Activated CD8-positive, alpha-beta memory T cell treated with anti-CD3 and anti-CD28 coated beads for 1 hour (primary cell): ENCODE measurements at places on chromosomes 1 and 21.

DNA sequence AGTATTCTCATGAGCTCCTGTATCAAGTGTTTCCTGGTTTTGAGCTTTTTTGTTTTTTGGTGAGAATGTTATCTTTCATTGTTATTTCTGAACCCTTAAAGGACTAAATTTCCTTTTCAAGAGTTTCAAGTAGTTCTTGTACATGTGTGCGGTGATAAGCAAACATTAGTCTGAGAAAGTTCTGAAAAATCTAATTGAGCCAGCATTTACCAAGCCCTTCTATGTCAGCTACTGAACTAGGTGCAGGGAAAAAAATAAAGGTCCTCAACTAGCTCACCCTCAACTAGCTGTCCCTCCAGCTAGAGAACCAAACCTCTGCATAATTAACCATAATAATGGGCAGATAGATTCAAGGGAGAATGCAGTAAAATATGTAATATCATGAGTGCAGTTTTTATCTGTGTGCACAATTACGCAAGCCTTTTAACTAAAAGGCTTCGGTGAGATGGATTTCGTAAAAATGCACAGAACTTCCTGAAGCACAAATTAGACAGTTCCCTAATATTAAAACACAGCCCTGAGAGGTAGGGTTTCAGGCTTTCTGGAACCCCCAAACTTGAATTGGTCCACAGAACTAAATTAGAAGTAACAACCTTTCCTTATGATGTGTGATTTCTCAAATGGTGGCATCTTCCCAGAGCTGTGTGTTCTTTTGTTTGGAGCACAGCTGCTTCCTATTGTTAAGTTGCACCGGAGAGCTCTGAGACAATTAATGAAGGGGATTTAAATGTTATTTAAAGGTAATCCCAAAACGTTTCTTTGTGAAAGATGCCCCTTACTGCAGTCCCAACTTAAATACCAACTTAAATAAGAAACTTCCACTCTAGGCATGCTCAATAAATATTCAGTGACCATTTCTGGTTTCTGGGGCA is 165.8 kb downstream of the NFIA start:
- DNase-seq: no peak

- DNase-seq: no peak
Observed at GRCh38 chr1:59511476-59512465, 214.9 kb downstream of the FGGY start.

DNA sequence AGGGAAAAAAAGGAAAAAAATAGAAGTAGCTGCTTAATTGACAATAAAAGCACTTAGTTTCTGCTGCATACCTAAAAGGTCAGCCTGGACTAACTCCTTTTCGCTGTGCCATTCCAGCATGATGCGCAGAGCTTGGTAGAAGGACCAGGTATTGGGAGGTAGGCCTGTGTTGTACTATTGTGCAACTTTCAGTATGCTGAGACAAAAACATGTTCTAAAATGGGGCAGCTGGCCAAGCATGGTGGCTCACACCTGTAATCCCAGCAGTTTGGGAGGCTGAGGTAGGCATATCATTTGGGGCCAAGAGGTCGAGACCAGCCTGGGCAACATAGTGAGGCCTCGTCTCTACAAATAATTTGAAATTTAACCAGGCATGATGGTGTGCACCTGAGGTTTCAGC is 15.0 kb upstream of the SCCPDH start:
- no peak for DNase-seq

DNA sequence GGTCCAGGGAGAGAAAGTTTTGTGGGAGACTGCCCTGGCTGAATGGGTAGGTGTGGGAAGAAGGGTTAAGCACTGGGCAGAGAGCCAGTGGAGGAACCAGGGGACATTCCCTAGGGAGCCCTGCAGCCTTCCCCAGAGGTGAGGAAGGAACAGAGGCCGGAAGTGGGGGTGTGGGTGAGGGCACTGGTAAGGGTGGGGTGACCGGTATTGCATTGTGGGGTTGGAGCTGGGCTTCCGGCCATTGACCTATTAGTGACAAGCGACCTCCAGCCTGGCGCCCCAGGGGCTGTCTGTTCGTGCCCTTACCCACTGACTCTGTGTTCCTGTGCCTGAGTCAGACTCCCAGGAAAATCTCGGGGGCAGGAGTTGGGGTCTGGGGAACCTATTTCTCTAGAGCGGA is 3.5 kb upstream of the TSPAN1 start:
- DNase-seq: no peak

- no peak for DNase-seq
Observed at GRCh38 chr1:26814893-26815292, 11.6 kb upstream of the ZDHHC18 start.

DNA sequence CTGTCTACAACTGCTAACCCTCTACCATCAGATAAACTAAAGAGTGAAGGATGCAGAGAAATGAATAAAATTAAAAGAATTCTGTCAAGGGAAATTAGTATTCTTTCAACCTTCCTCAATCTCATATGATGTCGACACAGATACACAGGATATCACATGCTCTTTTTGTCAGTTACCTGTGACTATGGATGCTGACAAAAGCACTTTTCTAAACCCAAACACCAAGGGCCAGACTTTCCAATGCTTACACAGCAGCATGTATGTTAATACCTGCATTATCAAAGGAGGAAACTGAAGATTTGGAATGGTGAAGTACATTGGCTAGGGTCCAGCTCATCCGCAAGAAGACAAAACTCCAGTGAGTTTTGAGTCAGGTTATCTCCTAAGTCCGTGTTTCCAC is 294.0 kb downstream of the SMYD3 start:
- no peak for DNase-seq

DNA sequence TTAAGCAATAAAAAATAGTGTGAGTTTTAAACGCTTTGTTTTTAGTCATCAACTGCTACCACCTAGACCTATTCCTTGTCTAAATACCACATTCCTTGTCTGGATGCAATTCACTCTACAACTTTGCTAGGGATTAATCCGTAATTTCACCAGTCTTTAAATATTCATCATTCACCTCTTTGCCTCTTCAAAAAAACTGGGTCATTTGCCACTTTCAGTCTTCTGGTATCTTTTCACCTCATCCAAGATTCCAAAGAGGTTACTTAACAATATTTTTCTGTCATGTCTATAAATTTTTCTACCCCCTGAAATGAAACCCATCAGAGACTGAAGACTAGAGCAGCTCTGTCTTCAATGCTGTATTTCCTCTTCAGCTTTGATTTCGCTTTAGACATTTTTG is 9.5 kb downstream of the PALMD start:
- no peak for DNase-seq

DNA sequence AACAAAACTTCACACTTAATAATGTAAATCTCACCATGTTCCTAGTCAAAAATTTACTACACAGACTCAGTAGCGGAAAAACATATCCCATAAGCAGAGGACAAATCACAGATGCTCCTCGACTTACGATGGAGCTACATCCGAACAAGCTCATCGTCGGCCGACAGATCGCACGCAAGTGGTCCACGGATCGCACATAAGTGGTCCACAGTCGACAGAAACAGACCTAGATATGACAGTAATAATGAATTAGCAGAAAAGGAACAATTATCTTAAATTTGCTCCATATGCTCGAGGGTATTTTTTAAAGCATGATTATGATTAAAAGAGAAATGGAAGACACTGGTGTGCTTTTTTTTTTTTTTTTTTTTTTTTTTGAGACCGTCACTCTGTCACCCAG is 36.3 kb downstream of the WDR4 start:
- DNase-seq: no peak

DNA sequence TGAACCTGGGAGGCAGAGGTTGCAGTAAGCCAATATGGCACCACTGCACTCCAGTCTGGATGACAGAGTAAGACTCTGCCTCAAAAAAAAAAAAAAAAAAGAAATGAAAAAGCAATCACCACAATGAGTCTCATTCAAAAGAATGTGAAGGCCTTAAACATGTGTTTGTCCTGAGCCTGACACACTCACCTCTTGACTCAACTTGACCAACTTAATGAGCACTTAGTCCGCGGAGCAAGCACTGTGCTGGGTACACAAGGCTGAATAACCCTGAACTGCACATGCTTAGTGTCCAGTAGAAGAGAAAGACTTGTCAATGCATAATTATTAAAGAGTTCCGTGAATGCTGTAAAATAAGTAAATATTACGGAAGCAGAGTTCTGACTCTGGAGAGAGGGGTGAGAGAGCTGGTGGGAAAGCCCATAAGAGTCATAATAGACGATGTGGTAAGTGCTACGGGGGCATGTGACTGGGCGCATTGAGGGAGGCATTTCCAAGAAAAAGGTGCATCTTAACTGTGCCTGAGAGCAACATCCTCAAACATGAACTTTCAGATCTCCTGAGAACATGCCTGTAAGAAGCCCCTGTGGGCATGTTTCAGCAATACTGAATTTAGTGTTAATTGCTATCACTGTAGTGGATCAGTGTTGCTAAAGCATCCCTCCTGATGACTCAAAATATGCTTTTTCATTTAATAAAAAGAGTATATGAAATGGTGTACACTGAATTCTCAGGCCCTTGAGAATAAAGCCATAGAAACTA is 27.2 kb downstream of the MCOLN2 start:
- DNase-seq: no peak

- no peak for DNase-seq
Observed at GRCh38 chr1:160429702-160430535, 29.6 kb downstream of the VANGL2 start.

GRCh38 chr1:206551986-206552326 is 44.6 kb downstream of the RASSF5 start:
- peak; percentile 57 for DNase-seq

DNA sequence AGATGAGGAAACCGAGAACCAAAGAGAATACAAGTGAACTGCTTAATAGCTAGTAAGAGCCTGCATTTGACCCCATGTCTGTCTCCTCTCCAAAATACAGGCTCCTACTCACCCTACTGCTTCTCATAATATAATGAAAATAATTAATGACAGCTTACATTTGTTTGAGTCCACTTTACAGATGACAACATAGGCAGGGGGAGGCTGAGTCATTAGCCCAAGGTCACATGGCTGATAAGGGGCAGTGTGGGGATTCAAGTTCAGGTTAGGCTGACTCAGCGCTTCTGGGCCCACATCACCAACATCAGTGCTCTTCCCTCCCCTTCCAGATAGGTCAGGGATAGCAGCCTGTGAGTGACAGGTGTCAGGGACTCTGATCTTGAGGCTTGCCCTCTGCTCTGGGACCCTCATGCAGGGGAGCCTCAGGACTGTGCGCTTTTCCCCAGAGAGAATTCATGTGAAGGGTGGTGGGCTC is 16.2 kb downstream of the AZIN2 start:
- no peak for DNase-seq

- no peak for DNase-seq
Observed at GRCh38 chr1:58818976-58819375, 35.1 kb upstream of the JUN start.

- DNase-seq: no peak
Observed at GRCh38 chr1:173084292-173084691, 33.6 kb upstream of the TNFSF18 start.

- DNase-seq: no peak
Observed at GRCh38 chr1:38266197-38266520, 219.6 kb upstream of the POU3F1 start.

DNA sequence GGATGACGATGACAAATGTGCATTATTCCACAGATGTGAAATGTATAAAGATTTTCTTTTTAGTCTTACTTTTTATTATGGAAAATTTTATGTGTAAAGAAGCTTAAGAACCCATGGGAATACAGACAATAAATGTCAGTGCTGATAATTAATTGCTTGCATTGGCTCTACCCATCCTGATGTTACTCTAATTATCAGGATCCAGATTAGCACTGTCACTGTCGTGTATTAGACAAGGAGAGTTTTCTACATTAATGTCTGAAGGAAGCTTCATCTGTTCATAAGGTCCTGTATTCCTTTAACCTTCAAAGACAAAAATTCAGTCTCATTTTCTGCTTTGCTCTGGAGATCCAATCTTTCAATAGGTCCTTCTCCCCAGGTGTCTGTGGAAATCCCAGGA is 259.1 kb upstream of the ADAMTS5 start:
- DNase-seq: no peak

GRCh38 chr21:43869486-43870325 is 4.7 kb downstream of the AGPAT3 start:
- DNase-seq: no peak

- DNase-seq: no peak
Observed at GRCh38 chr1:186440584-186440983, 20.3 kb downstream of the PDC start.

- DNase-seq: no peak
Observed at GRCh38 chr1:220367833-220368232, 95.6 kb upstream of the RAB3GAP2 start.

DNA sequence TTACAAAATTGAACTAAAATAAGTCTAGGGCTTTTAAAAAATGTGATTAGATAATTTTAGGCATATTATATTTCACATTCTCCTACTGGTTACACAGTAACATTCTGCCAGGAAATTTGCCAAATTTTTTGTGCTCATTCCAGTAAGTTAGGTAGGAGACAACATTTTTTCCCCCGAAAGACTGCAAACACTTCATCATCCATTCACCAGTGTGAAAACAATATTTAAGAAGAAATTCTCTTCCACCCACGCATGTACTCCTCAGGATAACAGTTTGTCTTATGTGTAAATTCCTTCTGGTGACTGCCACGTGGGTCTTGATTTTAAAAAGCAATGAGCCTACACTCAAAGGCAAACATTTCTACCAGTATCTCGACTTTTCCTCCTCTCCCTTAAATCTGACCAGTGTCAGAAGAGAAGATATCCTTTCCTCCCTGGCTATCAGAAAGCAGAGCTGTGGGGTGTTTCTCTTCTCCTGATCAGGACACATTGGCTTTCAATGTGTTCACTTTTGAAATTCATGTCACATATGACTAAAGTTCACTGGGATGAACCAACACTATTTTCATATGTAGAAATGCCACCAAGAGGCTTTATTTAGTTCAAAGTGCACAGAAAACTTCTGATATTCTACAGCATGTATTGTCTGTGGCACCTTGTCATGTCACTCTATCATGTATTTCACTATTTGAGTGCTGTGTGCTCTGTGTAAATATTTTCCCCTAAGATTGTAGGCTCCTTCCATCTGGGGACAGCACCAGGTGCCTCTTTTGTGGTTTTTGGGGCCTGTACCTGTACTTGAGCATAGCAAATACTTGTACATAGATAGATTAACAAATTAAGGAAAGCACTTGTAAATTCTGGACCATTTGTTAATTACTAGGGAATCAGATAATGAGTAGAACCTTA is 38.6 kb downstream of the LHX9 start:
- no peak for DNase-seq

DNA sequence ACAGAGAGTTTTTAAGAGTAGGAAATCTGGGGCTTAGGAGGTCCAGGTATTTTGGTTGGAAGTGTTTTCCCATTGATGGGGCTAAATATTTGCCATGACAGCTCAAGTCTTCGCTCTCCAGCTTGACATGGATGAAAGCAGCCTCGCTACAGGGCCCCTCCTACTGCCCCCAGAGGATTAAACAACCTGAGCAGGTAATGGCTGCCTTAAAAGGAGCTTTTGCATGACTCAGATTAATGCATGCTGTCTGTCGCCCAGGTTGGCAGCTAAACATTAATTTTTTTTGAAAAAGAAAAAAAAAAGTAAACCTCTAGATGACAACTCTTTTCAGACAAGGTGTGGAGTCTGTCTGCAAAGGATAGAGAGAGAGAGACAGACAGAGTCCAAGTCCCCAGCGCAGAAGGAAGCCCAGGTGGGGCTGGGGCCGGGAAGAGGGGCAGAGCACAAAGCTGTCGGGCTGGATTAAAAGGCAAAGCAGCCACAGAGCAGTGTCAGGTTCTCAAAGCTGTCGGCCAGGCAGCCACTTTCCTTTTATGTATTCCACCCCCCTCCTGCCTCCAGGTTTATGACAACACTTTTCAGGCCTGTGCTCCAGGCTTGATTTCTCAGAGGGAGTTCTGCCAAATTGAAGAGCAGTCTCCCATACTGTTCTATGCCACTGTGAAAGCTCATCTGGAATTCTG is 127.9 kb downstream of the CLIC6 start:
- DNase-seq: no peak

GRCh38 chr1:46630719-46631118 is 14.1 kb upstream of the MOB3C start:
- DNase-seq: no peak

- no peak for DNase-seq
Observed at GRCh38 chr1:237250055-237250454, 208.1 kb downstream of the RYR2 start.
